Kasumi-1 (cell line): ENCODE measurements at places on chromosomes 2 and 18.
A peak's percentile ranks its signal among the peaks of the same experiment; 100 is the strongest.

- no peak for DNase-seq
These were observed 204.9 kb upstream of the ACVR2A start for GRCh38 chr2:147639891-147640290.

- DNase-seq, result no peak
These were observed 29.9 kb downstream of the LOXHD1 start for GRCh38 chr18:46627136-46627535.

DNA sequence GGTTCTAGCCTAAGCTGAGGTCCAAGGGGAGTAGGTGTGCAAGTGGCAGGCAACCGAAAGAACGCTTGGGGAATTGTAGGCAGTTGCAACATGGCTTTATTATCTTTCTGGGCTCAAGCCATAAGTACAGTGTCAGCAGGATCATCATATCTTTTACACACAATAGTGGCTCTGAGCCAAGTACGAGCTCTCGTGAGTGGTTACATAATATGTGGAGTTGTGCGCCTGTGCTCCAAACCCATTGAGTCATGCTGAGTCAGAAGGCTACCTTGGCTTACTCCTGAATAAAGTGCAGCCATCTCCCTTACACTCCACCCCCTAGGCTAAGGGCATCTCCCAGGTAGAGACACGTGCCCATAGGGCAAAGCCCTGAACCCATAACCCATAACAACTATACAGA, 233.9 kb downstream of the SATB2 start:
- DNase-seq, result no peak

DNA sequence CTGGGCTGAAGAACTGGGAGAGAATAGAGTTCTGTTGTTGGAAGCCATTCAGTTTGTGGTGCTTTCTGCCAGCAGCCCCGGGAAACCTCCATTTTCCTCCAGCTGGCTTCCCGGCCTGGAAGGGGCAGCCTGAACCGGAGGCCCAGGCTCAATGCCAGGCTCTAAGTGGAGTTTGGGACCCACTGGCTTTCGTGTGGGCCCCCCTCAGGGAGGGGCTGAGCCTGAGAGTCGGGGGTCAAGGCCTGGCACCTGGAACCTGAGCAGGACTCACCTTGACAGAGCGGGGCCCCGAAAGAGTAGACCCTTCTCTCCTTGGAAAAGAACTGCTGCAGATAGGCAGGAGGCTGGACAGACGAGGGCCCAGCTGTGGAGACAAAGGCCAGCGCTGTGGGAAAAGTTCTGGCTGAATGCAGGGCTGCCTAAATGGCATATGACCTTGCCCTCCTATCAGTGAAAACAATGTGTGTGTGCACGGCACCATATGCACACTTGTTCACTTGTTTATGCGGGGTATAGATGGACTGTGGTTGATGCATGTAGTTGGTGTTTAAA, 34.8 kb upstream of the ASB18 start:
- no peak for DNase-seq

DNA sequence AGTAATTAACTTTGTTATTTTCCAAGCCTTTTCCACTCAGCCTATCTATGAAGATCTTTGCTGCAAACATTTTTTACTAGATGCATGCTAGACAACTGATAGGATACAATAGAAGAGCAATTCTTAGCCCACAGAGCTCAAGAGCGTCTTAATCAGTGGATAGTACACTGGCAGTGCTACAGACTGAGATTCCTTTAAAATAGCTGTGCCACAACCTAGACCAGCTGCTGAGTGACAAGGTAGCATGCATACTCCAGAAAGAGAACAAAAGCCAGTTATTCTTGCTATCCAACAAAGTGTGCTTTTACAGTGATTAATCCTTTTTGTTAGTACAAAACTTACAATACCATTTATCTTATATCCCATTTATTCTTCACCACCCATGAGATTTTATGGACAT, 507.9 kb upstream of the SYT4 start:
- DNase-seq, result no peak

DNA sequence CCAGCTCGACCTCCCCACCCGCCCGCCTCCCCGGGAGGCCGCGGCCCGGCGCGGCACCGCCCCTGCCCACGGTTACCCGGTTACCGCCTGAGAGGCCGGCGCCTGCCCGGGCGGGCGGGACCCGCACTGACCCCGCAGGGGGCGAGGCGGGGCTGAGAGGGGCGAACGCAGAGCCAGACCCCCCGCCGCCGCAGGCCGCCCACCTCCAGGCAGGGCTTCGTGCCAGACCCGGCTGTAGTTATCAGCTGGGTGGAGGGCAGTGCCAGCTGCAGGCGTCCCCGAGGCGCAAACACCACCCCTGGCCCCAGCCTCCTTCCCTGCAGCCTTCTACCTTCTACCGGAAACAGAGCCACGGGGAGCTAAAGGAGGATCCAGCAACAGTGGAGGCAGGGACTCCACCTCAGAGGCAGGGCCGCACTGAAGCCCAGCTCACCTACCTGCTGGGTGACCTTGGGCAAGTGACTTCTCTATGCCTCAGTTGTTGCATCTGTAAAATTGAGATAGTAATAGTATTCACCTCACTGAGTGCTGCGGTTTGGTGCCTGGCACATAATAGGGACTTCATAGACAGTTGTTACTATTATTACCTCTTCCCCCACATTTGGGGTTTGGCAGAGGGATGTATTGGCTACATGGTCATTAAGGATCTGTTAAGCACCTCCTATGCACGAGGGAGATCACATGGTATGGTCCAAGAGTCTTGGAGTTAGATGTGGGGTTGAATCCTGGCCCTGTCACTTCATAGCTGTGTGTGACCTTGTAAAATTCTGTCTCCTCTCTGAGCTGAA, 231.6 kb upstream of the SMAD2 start:
- DNase-seq, result no peak

GRCh38 chr2:150292807-150293206, 194.7 kb downstream of the RND3 start:
- no peak for DNase-seq

DNA sequence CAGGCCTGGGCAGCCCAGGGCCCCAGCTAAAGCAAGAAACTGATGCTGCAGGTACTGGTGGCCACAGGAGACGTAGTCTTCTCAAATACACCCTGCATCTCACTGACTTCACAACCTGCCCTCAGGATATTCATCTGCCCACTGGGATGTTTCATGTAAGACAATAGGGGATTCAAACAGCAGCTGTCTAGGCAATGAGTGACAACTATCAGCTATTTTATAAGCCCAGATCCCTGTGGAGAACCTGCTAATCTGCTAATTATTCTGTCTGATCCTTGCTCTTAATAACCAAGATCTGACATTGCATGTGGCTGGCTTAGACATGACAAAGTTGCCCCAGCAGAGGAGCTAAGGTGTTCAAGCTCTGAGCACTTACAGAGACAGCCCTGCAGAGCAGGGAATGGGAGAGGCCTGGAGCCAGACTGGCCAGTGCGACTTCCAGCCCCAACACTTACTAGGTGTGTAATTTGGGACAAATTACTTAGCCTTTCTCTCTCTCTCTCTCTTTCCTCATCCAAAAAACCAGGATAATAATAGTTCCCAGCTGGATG, 28.6 kb downstream of the SIGLEC15 start:
- DNase-seq, result no peak

DNA sequence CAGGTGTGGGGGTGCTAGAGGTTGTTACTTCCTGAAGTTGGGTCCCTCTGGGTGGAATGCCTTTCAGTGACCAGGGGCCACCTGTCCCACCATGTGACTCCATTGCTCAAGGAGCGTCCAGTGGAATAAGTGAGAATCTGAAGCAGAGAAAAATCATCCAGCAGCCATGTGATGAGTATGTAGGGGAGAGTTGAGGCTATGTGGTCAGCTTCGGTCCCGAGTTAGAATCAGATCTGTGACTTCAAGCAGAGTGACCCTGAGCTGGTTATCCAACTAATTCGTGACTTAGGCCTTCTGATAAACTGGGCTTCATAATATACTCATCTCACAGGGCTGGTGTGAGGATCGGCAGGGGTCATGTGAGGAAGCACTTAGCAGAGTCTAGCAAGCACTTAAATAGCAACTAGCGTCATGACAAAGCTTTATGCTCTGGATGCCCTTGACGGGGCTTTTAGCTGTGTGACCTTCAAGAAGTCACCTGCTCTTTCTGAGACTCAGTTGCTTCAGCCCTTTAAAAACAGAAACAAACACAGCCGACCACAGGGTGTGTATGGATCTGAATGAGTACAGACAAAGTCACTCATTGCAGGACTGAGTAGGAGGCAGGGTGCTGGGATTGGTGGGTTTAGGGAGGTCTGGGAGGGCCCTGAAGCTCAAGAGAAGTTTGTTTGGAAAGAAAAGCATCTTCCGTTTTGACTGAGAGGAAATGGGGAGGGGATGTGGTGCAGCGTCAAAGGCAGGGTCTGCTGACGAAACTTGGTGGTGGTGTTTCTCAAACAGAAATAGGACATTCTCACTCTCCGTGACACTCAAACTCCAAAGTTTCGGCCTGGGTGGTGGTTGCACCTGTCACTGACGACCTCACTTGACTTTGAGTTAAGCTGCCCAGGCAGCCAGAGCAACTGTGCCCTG, 264.0 kb upstream of the CXCR4 start:
- DNase-seq, result no peak

- DNase-seq, result peak; percentile 60
These were observed 17.6 kb upstream of the CASP8 start for GRCh38 chr2:201242571-201243277.

DNA sequence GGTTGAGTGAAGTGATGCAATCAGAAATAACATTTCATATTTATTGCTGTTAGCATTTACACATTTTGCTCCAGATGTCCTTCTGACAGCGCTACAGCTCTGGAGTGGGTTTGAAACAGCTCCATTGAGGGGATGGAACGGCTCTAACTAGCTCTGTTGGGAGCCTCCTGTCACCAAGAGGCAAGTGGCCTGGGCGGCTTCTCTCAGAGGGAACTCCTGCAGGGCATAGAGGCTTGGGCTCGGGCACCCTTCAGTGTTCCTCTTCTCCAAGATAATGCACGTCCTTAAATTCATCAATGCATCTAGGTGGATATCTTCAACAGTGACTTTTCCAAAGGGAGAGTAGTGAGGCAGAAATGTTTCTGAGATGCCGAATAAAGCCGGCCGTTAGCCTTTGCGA, 122.5 kb downstream of the CNTNAP5 start:
- DNase-seq, result no peak

- DNase-seq, result no peak
These were observed 86.0 kb downstream of the FMNL2 start for GRCh38 chr2:152420936-152421335.

- DNase-seq, result no peak
These were observed 325.5 kb upstream of the CHAC2 start for GRCh38 chr2:53442093-53442492.

DNA sequence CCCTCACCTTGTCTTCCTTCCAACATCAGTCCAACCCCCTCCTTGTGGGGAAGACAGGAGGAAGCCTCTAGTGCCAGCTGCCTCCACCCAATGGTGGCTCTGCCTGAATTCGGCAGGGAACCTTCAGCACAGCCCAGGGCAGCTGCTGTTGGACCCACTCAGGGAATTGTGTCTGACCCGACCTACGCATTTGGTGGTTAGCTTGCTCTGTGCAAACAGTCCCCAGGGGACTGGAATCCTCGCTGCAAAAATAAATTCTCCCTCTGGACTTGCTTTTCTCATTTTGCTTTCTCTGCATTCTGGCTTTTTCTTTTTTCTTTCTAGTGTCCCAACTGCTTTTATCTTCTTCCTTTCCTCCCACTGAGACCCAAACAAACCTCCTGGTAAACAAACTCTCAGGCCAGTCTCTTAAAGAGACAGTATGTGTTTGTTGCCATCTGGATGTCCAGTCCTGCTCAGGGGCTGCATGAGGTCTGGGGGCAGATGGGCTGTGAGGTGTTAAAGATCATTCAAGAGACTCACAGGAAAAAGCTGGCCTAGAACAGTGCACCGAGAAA, 137.7 kb upstream of the HAAO start:
- DNase-seq, result no peak

DNA sequence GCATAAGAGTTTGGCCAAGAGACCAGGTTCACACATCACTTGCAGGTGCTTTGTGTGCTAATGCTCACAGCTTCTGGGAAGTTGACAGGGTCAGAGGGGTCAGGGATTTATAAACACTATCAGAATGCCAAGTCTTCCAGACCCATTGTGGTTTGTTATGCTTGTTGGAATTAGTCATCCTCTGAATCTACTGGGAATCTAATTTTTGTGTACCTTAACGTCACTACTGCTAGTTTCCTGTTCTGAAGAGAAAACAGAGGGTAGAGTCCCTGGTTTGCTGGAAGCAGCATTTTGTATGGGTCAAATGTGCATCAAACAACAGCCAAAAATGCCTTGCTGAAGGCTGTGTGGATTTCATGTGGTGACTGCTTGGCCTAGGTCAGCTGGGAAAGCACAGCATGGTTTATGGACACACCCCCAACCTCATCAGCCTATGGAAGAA, 33.3 kb downstream of the ANTXR1 start:
- DNase-seq, result no peak

DNA sequence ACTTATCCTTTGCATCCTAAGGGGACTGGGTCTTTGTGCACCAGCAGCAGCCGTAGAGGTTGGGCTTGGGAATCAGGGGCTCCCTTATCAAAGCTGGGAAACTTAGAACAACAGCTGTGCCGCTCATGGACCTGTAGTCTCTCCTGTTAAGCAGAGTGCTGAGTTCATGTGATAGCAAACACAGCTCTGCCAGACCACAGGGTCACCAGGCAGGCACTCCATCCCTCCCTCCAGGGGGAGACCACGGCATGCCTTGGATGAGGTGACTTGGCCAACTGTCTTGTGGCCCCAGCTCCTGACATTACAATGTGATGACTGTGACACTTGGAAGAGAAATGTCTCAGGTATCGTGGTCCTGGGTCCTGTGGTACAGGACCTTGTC, 60.0 kb downstream of the DGKD start:
- no peak for DNase-seq

DNA sequence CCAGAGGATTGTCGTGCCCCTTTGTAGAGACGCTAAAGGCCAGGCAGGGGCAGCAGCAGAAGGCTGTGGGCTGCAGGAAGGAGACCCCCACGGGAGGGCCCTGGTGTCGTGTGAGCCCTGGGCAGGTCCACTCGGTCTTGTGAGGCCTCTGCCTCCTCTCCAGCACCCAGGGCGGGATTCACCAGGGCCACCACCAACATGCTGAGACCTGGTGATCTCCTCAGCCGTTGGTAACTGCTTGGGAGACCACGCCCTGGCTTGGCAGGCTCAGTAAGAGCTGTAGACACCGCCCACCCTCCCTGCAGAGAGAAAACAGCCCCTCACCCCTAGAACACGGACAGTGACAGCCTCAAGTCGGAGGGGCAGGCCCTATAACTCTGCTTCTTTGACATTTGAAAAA, 21.1 kb downstream of the MBP start:
- DNase-seq, result no peak

DNA sequence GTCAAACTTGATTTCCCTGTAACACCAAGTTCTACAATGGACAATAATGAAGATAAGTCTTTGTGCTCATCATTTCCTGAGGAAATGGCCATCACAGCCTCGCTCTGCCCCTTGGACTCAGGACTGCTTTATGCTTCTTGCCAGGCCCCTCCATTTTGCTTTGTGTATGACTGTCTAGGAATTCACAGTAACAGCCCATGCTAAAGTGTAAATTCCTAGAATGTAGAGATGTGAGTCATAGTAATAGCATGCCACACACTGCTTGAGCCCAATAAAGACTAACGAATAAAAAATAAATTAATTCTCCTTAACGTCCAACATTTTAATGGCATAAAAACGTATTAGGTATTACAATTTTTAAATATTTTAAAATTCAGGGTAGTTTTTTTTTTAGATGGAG, 226.5 kb downstream of the PID1 start:
- no peak for DNase-seq
